Ovary (tissue), 10 donors: ENCODE measurements at places on chromosomes 4 and X. TPM values are rescaled to one million over a fixed set of nuclear protein-coding genes. Genes with fewer than 3 reads are reported as not detected.

DNA sequence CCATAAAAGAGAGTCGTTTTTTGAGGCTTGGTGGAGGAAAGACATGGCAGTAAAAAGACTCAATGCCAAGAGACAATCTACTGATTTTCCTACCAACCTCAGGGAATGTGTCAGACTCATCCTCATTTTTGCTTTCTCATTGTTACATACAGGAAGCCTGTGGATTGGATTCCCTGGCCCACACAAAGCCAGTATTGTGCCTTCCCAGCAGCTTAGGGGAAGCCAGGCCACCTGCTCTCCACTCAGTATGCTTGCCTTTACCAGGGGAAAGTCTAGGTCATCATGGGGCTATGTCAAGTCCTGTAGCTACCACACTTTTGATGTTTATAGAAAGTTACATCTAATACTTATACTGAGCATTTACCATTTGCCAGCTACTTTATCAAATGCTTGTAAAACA is 11.0 kb downstream of the BMX start:
- no peak for DNase-seq

- no peak for DNase-seq
Observed at GRCh38 chrX:31057291-31057690, 14.6 kb downstream of the FTHL17 start.

Gene NSG1
- total RNA-seq, result 81.7 TPM

DNA sequence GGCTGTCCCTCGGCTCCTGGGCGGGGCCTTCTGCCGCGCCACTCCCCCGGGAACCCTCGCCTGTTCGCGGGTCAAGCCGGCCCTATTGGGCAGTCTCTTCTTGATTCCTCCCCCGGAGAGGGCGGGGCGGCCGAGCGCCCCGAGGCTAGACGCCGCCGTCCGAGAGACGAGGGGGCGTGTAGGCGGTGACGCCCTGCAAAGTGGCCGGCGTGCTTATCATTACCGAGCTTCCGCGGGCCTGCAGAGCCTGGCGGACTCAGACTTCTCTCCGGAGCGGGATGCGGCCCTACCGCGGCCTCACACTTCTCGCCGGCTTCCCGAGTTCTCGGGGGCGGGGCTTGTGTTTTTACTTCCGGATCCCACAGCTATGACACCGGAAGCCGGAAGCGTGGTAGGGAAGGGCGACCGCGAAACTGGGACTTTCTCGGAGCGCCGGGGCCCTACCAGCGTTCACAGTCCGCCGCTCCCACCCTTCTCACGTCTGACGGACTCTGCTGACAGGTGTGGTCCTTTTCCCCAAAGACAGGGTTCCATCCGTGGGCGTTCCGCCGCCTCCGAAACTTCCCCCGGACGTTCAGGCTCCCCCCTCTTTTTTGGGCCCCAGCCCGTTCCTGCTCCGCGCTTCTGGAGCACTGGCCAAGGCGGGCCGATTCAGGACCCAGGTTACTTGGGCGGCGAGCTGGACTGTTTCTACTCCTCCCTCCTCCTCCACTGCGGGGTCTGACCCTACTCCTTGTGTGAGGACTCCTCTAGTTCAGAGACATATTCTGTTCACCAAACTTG is at the start of gene IKBKG:
IKBKG (plus strand) TSS at position 376 of the 783 bp plus-strand sequence. CDS start 4,383 bp downstream, outside the sequence.
- peak; percentile 89 for DNase-seq

DNA sequence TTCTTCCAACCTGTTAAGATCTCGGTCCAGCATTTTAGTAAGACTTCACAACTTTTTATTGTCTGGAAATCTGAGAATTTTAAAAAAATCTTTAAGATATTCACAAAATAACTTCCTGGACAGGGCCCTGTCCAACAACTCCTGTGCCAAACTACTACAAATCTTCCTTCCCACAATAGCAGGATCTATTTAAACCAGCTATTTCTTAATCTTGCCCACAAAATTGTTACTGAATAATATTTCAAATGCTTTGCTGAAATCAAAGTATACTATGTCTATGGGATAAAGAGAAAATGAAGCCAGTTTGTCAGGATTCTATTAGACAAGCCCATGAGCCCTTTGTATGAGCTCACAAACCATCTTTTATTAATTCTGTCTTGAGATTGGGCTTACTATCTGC is 104.1 kb upstream of the DDIT4L start:
- no peak for DNase-seq

GRCh38 chr4:183038436-183038835 is 60.6 kb upstream of the WWC2 start:
- DNase-seq, result no peak

DNA sequence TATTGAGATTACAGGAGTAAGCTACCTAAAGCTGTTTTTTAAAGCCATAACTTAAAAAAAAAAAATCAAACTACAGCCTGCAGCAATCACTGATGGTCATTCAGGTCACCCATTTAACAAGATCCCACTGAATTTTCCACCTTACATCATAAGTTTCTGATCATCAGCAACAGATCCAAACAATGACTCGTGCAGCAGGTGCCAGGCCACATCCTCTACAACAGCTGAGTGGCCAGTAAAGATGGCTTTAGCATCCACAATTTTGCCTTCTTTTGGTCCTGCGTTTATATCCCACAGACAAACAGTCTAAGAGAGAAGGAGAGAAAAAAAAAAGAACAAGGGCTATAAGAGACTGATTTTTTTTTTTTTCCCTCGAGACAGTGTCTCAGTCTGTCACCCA is 16.6 kb downstream of the RBBP7 start:
- no peak for DNase-seq

DNA sequence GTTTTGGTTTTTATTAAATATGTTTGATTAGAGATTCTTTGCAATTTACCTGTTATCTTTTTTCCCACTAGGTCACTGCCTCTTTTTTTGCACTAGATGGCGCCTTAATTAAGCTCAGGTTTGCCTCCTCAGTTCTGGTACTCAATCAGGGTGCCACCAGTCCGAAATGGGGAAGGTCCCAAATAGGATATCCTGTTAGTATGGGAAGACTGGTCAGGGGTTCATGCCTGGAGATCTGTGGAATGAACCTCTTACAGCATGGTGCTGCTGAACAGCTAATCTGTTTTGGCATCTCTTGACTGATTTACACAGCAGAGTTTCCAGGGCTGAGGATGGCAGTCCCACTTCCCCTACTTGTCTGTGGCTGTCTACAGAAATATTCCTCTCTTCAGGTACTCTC is 24.2 kb upstream of the VSIG1 start:
- no peak for DNase-seq

- no peak for DNase-seq
Observed at GRCh38 chrX:34126011-34126410, 6.1 kb downstream of the FAM47A start.

DNA sequence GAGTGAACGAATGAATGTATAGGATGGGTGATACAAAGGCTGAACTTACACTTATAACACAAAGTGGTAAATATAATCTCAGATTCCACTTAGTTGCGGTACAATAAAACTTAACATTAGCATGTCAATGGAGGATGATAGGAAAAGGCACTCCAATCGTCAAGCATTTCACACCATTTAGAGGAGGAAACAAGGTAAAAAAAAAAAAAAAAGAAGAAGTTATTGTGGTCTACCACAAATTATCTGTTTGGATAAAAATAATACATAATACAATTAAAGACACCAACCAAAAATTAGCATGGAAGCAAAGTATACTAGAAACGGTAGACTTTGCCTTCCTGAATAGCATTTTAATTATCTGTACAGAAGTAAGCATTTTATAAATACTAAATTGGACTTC is 205.5 kb downstream of the PPP3CA start:
- no peak for DNase-seq

Gene TBX22
- not detected for total RNA-seq

DNA sequence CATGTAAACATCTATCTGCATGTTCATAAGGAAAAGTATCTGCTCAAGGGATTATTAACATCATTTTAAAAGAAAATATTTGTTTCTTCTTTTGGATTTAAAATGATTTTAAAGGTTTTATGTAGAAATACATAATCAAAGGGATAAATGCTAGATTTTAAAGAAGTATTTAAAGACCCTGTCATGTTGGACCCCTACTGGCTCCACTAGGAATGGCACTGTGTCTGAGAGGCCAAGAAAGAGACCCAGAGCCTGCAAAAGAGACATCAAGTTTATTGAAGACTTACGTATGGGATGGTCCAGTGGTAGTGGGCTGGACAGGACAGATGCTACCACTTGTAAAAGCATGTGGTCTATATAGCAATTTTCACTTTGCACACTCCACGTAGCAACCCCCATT is 78.7 kb upstream of the PCDH18 start:
- DNase-seq, result no peak

GRCh38 chr4:10587697-10588096 is 96.9 kb downstream of the CLNK start:
- no peak for DNase-seq

DNA sequence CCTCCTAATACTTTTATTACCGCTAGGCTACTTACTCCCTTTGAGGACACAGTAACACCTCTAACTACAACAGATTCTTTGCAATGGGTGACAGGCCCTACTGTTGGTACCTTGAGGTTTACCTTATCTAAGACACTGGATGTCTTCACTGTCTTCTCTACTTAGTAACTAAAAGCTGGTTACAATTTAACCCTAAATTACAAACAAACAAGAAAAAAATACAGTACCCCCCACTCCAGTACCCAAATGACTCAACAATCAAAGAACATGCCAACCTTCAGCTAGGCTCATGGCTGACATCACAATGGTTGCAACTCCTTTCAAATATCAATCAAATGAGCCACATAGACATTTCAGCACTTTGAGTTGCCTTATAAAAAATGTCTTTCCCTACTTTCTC is 198.0 kb downstream of the GUCY2F start:
- no peak for DNase-seq

DNA sequence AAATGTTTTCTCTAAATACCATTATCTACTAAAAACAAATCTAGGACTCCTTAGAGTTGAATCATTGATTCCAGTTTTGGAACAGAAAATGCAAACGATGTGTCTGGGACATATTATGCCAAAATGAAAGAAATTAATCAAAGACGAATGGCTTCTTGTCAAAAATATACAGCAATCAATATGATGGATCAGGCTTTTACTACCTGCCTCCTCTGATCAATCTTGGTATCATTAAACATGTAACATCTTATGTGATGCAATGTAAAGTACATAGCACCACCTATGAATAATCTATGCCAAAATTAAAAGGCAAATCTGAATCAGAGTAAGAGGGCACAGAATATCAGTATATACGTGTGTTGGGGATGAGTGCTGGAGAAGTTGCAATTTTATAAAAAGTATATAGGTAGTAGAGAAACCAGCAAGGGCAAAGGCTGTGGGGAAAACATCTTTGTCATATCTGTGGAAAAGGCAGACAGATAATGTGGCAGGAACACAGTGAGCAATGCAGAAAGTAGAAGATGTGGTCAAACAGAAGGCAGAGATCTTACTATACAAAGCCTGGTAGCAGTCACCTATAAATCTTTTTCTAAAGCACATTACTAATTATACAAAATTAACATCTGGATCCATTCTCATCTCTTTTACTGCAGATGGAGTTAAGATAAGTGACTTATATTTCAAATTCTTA is 152.7 kb downstream of the ANTXR2 start:
- no peak for DNase-seq

- no peak for DNase-seq
Observed at GRCh38 chr4:83870328-83870950, 334.5 kb downstream of the GPAT3 start.

DNA sequence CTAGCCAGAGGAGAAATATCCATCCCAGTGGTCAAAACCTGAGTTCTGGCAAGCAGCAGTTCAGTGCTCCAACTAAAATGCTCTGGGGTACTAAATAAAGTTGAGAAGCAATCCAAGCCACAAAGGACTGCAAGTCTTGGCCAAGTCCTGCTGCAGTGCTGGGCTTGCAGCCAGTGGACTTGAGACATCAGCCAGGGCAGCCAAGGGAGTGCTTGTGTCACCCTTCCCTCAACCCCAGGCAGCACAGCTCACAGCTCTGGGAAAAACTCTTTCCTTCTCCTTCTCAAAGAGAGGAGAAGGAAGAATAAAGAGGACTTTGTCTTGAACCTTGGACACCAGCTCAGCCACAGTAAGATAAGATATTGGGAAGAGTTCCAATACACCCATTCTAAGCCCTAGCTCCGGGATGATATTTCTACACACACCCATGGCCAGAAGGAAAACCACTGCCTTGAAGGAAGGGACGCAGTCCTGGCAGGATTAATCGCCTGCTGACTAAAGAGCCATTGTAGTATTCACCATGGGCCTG is 99.8 kb downstream of the PTCHD1 start:
- DNase-seq, result peak; percentile 37

- DNase-seq, result no peak
Observed at GRCh38 chr4:142386856-142387255, 459.2 kb downstream of the INPP4B start.

GRCh38 chr4:99382745-99383360 is 30.3 kb upstream of the ADH1C start:
- DNase-seq, result no peak

DNA sequence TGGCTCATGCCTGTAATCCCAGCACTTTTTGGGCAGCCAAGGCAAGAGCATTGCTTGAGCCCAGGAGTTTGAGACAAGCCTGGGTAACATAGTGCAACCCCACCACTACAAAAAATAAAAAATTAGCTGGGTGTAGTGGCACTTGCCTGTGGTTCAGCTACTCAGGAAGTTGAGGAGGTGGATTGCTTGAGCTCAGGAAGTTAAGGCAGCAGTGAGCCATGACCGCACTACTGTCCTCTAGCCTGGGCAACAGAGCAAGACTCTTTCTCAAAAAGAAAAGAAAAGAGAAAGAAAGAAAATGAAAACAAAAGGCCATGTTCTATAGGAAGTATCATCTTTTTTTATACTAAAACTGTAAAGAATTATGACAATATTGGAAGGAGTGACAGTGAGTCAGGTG is 38.5 kb downstream of the NEK1 start:
- no peak for DNase-seq

DNA sequence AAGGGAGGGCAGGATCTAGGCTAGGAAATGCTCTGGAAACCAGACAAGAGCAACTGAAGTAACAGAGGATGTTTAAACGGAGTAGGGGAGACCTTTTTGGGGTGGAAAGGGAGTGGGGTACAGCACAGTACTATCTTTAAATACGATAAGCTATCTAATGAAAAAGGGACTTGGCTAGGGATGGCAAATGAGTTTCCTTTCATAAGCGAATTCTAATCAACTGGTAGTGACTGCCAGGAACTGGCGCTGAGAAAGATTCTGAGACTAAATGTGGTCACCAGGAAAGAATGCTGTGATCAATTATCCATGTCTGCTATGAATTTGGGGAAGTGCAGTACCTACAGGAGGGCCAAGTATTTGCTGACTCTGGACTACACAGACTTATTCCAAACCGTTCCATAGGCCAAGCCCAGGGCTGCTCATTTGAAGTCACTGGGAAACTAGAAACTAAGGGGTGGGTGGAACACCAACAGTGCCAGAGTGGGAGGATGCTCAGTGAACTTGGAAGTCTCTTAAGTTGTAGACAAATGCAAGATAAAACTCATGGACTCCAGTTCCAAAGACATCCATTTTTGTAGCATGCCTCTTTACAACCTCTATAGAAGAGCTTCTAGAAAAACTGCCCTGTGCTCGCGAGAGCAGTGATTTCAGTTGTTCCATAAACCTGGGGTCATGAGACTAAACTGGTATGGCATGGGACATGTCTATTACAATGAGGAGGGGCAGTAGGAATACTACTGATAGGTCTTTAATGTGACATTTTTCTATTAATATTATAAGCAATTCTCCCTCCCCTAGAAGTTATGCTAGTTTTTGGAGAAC is 2.0 kb downstream of the TRAPPC2 start:
- no peak for DNase-seq

- no peak for DNase-seq
Observed at GRCh38 chrX:96861661-96862060, 22.0 kb upstream of the RPA4 start.
